ENCODE measurements at places on chromosomes 3 and 15.

DNA sequence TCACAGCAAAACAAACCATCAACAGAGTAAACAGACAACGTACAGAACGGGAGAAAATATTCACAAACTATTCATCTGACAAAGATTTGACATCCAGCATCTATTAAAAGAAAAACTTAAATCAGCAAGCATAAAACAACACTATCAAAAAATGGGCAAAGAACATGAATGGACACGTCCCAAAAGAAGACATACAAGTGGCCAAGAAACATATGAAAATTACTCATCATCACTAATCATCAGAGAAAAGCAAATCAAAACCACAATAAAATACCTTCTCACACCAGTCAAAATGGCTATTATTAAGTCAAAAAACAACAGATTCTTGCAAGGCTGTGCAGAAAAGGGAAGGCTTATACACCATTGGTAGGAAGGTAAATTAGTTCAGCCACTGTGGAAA, 13.7 kb upstream of the SERPINI2 start:
- no peak overlapping the region for H3K27ac ChIP-seq
- no peak for DNase-seq
- no peak overlapping the region for H3K4me3 ChIP-seq
- H3K27me3 ChIP-seq, result peaks cover 3% of the 10 kb centered on the region

GRCh38 chr15:83057696-83058376, 9.2 kb downstream of the BTBD1 start:
- peaks cover 21% of the 10 kb centered on the region for H3K4me1 ChIP-seq
- DNase-seq, result no peak
- no peaks in the 10 kb centered on the region for H3K27me3 ChIP-seq

- DNase-seq, result no peak
- H3K27me3 ChIP-seq, result peaks cover 18% of the 10 kb centered on the region
- H3K4me3 ChIP-seq, result no peak overlapping the region
- no peak overlapping the region for H3K27ac ChIP-seq
- no peaks in the 10 kb centered on the region for H3K4me1 ChIP-seq
- H3K36me3 ChIP-seq, result no peaks in the 10 kb centered on the region
Observed at GRCh38 chr15:32709295-32710033, 8.3 kb upstream of the GREM1 start.

DNA sequence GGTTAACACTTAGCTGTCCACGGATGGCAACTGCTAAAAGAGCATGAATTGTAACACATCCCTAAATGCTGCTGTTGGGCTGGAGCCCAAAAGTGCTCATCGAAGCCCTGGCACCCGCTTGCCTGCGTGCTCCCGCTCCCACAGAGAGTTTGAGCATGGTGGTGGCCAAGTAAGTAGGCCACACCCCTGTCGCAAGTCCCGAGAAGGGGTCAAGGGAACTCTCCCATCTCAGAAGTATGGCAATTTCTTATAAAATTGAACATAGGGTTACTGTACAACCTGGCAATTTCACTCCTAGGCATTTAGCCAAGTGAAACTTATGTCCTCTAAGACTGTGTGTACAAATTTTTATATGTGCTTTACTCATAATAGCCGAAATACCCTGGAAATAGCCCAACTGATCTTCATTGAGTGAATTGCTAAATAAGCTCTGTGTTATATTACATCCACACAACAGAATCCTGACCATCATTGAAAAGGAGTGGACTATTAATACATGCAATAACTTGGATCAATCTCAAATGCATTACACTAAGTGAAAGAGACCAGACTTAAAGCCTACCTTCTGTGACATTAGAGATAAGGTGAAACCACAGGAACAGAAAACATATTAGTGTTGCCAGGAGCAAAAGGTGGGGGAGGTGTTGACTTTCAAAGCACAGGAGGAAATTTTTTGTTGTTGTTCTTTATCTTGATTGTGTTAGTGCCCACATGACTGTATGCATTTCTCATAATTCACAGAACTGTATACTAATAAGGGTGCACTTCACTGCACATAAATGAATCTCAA, 1.5 kb upstream of the GCSAM start:
- no peak for DNase-seq
- H3K4me3 ChIP-seq, result no peak overlapping the region
- no peak overlapping the region for H3K27ac ChIP-seq

DNA sequence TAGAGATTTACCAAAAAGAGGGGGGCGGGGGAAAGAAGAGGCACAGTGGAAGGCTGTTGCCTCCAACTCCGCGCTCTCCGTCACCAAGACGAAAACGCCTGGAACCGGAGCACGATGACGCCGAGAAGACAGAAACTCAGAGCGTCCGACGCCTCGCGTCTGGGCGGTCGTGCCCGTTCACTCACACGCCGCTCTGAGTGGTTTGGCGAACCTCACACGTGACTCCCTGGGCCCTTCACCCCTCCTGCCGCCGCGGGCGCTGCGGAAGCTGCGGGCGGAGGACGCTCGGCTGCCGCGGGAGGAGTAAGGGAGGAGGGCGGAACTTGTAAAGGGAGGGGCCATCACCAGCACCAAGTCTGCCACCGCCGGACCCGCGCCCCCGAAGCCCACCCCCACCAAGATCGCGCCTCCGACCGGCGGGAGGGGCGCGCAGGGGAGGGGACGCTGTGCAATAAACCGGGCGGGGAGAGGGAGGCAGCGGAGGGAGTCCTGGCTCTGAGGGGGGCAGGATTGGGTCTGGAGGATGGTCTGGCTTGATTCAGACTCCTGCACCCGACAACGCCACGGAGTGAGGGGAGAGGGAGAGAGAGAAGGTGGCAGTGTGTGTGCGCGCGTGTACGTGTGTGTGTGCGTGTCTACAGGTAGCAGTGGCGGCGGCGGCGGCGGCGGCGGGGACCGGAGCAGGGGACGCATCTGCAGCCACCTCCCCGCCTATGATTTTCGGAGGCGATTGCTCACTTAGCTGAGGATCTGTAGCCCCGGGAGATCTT, 1.9 kb upstream of the NLGN1 start:
- H3K27ac ChIP-seq, result peak overlapping the region; percentile 94
- H3K36me3 ChIP-seq, result no peaks in the 10 kb centered on the region

DNA sequence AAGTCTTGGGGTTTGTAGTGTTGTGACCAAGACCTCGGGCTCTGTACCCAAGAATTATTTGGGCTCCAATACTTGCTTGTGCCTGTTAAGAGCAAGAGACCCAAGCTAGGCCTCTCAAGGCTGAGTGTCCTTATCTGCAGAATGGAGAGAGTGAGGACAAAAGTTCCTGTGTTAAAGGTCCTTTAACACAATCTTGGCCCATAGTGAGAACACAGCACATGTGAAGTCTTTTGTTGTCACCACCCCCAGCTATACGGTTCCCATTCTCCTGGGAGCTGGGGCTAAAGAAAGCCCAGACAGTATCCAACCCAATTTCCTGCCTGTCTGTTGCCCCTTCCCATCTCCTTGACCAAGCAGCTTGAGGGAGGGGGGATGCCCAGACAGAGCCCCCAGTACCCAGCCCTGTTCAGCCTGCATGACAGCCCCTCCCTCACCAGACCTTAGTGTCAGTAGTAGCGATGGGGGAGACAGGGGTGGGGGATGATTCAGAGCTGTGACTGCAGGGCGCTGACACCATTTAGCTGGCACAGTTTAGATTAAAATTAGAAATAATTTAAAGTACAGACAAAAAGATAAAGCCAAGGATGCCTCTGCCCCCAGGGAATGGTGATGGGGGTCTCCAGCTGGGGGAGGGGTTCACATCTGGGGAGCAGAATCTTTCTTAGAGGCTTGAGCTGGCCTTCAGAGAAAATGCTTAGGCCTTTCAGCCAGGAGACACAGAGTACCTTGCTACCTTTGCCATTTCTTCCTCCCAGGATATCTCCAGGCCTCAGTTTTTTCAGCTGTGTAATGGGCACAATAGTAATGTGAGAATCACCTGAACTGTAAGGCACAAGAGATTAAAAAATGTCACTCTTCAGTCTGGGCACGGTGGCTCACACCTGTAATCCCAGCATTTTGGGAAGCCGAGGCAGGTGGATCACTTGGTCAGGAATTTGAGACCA, 2.7 kb downstream of the PRKCD start:
- H3K4me3 ChIP-seq, result peak overlapping the region; percentile 76
- H3K4me1 ChIP-seq, result peaks cover 44% of the 10 kb centered on the region
- DNase-seq, result no peak

DNA sequence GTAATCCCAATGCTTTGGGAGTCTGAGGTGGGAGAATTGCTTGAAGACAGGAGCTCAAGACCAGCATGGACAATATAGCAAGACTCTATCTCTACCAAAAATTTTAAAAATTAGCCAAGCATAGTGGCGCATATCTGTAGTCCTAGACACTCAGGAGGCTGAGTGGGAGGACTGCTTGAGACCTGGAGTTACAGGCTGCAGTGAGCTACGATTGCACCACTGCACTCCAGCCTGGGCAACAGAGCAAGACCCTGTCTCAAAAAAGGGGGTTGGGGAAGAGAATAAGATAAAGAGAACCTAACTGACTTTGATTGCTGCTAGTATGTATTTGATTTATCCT, 755 bp downstream of the CD200R1 start:
- no peak for DNase-seq
- no peaks in the 10 kb centered on the region for H3K36me3 ChIP-seq
- H3K4me3 ChIP-seq, result no peak overlapping the region
- no peak overlapping the region for H3K27ac ChIP-seq
- no peaks in the 10 kb centered on the region for H3K4me1 ChIP-seq
- H3K27me3 ChIP-seq, result no peaks in the 10 kb centered on the region

- no peak overlapping the region for H3K27ac ChIP-seq
- H3K27me3 ChIP-seq, result no peaks in the 10 kb centered on the region
- DNase-seq, result no peak
- H3K36me3 ChIP-seq, result no peaks in the 10 kb centered on the region
- H3K4me3 ChIP-seq, result no peak overlapping the region
Observed at GRCh38 chr15:33985751-33986150, 17.5 kb downstream of the CHRM5 start.

- 0 out of 2 replicates have a peak, but pooled peaks cover 3% of the 10 kb centered on the region for H3K36me3 ChIP-seq
- no peaks in the 10 kb centered on the region for H3K4me1 ChIP-seq
- peaks cover 5% of the 10 kb centered on the region for H3K27me3 ChIP-seq
- H3K4me3 ChIP-seq, result no peak overlapping the region
Observed at GRCh38 chr15:75112848-75113492, 88.7 kb upstream of the C15orf39 start.

DNA sequence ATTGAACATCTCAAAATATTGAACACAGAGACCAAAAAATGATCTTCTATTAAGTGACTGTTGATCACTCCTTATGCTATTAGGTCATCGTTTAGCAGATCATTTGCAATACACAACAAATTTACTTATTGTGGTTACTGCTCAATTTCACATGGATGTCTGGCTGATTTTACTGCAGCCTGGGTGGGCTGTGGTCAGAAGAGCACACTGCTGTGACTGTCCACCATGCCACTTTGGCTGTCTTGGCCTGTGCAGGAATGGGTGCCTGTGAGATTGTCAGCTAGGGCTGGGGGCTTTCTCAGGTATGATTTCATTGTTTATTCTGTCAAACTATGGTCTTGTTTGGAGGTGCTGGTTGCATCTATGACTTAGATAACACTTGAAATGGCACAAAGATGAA, 80.1 kb upstream of the LRTM1 start:
- H3K4me1 ChIP-seq, result peaks cover 22% of the 10 kb centered on the region
- H3K27me3 ChIP-seq, result no peaks in the 10 kb centered on the region

- H3K27me3 ChIP-seq, result no peaks in the 10 kb centered on the region
- H3K27ac ChIP-seq, result no peak overlapping the region
- H3K4me1 ChIP-seq, result peaks cover 14% of the 10 kb centered on the region
- H3K36me3 ChIP-seq, result no peaks in the 10 kb centered on the region
- H3K4me3 ChIP-seq, result no peak overlapping the region
Observed at GRCh38 chr3:42823351-42823750, 14.1 kb downstream of the ACKR2 start.

DNA sequence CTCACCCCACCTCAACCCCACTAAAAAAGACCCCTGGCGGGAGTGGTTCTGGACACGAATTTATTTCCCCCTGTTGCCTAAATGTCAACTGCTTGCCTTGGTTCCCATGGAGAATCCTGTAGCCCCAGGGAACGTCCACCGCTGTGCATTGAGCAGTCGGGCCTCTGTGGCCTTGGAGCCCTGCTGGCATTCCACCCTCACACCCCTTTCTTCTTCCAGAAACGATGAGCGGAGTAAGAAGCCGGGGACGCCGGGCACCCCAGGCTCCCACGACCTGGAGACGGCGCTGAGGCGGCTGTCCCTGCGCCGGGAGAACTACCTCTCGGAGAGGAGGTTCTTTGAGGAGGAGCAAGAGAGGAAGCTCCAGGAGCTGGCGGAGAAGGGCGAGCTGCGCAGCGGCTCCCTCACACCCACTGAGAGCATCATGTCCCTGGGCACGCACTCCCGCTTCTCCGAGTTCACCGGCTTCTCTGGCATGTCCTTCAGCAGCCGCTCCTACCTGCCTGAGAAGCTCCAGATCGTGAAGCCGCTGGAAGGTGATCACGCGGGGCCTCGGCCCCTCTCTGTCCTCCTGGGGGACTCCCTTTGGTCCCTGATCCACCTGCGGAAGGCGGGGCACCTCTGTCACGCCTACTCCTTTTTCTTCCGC, 63.6 kb downstream of the CCK start:
- DNase-seq, result no peak
- H3K36me3 ChIP-seq, result peaks cover 34% of the 10 kb centered on the region
- no peak overlapping the region for H3K4me3 ChIP-seq
- peaks cover 9% of the 10 kb centered on the region for H3K4me1 ChIP-seq
- no peak overlapping the region for H3K27ac ChIP-seq

DNA sequence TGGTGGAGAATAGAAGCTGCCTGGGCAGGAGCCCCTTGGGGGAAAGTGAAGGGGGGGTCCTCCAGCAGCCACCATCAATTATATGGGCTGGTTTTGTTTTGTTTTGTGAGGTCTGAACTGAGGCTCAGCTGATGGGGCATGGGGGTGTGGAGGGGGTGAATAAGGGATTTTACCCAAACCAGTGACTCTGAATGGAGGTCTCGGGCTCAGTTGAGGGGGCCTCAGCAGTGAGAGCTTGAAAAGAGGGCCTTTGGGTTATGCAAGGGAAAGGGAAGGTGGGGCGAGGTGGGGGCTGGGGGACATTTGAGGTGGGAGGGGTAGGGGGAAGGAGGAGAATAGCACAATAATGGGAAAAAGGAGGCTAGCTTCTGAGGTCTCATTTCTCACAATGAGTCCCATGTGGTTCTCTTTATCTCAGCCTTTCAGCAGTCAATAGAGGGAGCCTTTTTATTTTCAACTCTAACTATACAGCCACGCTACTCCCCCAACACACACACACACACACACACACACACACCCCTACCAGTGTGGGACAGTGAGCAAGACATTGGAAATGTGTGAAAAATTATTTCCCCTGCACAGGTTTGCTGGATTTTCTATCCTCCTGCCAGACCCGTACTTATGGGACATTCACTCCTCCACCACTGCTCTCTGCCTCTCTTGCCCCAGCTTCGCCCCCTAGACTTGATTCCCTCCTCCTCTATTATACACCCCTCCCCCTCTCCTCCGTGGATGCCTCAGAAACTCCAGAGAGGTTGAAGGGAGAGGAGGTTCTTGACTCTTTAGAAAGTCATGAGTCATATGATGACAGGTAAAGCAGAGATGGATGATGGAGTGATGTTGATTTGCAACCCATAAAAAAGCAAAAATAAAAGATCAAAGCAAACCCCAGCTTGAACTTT, 96.0 kb downstream of the GTPBP8 start:
- H3K4me3 ChIP-seq, result no peak overlapping the region
- H3K4me1 ChIP-seq, result peaks cover 14% of the 10 kb centered on the region
- DNase-seq, result no peak
- no peak overlapping the region for H3K27ac ChIP-seq
